ENCODE measurements at places on chromosomes 13 and 19.

DNA sequence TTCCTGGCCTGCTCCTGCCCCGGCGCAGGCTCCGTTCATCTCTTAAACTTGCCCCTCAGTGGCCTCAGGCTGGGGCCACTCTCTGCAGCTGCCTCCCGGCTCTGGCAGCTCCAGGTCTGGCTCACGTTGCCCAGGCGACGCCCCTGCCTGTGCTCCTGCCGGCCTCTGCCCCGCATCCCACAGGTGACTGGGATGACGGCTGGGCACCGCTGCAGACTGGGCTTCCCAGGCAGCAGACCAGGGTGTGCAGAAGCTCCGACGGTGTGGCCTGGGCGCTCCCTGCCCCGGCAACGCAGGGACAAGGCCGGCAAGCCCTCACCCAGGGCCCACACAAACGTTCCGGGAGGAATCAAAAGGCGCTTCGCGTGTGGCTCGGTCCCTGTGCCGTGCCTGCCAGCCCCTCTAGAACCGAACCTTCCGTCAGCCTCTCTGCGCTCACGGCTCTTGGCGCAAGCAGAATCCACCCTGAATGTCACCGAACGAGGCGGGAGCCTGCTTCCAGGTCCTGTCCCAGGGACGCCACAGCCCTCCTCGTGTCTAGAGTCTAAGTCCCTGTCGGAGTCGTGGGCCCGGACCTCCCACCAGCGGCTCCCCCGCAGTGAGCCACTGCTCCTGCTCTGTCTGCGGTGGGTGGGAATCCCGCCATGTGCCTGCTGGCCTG lies 64.8 kb downstream of the MLLT1 start:
- DNase-seq, result no peak

DNA sequence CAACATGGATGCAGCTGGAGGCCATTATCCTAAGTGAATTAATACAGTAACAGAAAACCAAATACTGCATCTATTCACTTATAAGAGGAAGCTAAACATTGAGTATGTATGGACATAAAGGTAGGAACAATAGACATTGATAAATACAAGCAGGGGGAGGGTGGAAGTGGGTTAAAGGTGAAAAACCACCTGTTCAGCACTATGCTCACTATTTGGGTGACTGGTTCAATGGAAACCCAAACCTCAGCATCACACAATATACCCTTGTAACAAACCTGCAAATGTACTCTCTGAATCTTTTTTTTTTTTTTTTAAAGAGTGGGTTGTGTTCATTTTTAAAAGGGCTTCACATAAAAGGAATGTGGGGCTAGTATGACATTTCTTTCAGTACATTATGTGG lies 26.9 kb upstream of the CPB2 start:
- DNase-seq, result no peak

DNA sequence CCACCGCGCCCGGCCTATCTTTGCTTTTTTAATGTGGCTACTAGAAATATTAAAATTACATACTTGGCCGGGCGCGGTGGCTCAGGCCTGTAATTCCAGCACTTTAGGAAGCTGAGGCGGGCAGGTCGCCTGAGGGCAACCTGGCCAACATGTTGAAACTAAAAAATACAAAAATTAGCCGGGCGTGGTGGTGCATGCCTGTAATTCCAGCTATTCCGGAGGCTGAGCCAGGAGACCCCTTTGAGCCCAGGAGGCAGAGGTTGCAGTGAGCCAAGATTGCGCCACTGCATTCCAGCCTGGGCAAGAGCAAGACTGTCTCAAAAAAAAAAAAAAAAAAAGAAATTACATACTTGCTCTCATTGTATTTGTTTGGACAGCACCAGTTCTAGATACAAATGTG lies 34.8 kb upstream of the DPRX start:
- DNase-seq, result no peak

DNA sequence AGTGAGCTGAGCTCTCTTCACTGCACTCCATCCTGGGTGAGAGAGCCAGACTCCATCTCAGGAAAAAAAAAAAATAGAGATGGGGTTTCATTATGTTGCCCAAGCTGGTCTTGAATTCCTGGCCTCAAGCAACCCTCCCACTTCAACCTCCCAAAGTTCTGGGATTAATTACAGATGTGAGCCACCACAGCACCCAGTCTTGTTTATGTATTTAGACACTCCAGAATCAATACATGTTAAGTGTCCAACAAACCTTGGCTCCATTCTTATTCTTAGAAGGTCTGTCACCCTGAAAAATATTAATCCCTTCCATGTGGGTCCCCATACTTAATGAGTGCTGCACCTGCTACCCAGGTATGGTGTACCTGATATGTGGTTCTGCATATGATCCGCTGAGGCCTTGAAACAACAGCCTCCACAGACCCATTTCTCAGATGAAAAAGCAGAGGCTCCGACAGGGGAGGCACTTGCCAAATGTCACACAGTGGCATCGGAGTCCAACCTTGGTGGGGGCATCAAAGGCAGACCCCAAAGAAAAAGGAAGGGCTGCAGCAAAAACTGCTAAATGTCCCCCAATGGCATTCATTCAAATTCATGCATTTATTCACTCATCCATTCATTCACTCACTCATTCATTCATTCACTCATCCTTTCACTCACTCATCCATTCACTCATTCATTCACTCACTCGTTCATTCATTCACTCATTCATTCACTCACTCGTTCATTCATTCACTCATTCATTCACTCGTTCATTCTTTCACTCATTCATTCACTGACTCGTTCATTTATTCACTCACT lies 16.7 kb downstream of the TICAM1 start:
- DNase-seq, result no peak

GRCh38 chr13:73390100-73390499 lies 331.3 kb downstream of the KLF5 start:
- DNase-seq, result no peak

DNA sequence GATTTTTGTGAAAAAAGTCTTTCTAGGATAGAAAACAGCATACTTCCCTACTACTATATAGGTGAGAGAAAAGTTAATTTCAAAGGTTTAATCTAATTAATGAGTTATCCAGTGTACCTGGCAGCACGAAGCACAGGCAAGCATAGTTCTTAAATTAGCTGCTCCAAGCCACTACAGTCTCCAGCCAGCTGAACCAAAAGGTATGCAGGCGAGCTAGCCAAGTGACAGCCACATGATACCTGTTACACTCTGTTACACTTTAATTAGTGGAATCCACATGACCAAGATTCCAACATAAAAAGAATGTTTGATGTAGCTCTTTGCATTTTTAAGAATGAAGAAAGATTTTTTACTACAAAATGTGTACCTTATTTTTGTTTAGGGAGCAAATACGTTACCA lies 15.5 kb downstream of the SLC25A30 start:
- DNase-seq, result no peak

DNA sequence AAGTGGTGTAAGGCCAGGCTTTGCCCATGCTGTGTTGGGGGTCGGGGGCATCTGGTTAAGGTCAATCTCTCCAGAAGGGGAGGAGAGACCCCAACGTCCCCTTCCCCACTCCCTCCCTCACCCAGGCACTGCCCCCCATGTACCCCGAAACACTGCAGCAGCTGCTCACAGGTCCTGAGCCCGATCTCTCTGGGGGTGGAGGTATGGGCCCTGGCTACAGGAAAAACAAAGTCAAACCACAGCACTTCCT lies 10.2 kb downstream of the CAPN12 start:
- DNase-seq, result no peak

DNA sequence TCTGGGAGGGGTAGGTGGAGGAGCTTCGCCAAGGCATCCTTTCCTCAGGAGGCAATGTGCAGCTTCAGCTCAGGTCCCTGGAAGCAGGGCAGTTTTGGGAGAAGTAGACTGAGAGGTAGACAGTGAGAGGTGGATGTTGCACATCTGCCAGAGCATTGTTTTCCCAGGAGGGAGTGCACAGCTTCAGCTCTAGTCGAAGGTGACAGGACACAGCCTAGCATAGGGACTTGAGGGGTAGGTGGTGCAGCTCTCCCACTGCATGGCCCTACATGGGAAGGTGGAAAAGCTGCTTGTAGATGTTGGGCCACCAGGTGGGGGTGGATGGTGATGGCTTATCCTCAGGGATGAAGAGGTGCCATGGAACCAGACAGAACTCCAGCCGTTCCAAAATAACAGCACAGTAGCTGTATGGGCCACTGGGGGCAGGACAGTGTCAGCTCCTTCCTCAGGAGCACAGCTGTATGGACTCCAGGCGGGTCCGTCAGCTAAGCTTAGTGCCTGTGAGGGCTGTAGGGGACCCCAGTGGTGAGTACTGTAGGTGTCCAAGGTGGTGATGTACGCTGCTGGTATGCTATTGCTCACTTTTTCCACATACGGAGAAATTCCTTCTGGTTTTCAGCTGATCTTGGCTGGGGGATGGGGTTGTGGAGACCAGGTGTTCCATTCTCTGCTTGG lies 17.4 kb upstream of the ZNF543 start:
- DNase-seq, result no peak

GRCh38 chr13:42895776-42896175 lies 96.3 kb downstream of the EPSTI1 start:
- DNase-seq, result no peak

GRCh38 chr13:28763887-28764286 lies 45.1 kb upstream of the SLC46A3 start:
- no peak for DNase-seq

DNA sequence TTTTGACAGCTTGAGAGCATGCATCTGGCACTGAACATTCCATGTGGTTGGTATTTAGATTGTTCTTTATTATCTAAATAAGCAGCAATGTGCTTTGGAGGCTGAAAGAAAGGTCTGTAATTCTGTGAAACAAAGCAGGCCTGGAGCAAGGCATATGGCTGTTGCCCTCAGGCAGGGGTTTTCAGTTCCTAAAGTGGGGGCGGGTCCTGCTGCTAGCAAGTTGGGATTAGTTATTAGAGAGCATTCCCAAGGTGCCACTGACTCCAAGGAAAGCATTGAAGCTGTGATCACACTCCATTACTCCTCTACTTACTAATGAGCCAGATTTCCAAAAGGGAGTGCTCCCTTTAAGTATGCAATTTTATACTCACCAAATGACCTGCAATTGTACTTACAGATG lies 432.2 kb downstream of the OLFM4 start:
- DNase-seq, result no peak

DNA sequence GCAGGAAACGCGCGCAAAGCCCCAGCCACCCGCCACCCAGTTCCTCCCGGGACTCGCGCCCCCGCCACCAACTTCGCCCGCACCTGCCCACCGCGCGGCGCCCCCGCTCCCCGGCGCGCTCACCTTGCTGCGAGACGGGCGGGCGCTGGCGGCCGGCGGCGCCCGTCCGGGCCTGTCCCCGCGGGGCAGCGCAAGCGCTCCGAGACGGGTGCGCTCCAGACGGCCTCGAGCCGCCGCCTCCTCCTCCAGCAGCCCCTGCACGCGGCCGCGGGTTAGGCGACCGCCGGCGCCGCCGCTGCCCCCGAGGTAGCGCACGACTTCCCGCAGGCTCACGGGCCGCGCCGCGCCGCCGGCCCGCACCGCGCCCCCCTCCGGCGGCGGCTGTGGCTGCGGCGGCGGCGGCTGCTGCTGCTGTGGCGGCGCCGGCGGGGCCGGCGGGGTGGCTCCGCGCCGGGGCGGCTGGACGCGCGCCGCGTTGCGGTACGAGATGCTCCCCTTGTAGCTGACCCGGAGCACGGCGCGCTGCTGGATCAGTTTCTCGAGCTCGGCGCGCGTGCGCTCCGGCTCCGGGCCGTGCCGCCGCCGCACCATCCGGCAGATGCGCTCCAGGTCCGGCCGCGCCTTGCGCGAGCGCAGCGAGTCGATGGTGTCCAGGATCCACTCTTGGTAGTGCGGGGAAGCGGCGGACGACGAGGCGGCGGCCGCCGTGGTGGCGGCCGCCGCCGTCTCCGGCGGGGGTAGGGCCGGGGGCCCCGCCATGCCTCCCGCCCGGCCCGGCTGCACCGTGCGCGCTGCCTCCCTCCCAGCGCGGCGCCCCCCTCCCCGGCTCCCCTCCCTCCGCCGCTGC lies 666 bp downstream of the SAMD1 start:
- DNase-seq, result peak; percentile 68

GRCh38 chr19:33813391-33814101 lies 16.9 kb downstream of the KCTD15 start:
- DNase-seq, result no peak

DNA sequence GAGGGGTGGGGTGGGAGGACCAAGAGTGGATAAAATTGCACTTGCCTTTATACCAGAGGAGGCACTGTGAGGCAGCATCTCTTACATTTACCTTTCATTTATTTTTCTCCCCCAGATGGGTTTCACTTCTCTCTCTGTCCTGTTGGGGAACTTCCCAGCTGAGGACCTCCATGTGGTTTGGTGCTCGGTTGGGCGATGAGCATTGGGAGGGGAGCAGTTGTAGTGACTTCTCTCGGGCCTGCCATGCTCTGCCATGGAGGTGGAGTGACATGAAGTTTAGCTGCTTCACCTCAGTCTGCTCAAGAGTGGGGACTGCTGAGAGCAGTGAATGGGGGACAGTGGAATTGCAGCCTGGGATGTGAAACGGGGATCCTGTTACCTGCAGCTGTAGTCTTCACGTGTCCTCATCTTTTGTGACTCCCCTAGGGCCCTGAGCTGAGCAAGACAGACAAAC lies 23.1 kb upstream of the CXCL17 start:
- no peak for DNase-seq

GRCh38 chr19:49133621-49134454 lies 14.5 kb downstream of the PPFIA3 start:
- peak; percentile 35 for DNase-seq

GRCh38 chr13:97967948-97968347 lies 14.5 kb downstream of the IPO5 start:
- DNase-seq, result no peak

GRCh38 chr13:85693889-85694511 lies 105.2 kb downstream of the SLITRK6 start:
- no peak for DNase-seq

GRCh38 chr19:13104848-13105711 lies 2.4 kb upstream of the LYL1 start:
- DNase-seq, result peak; percentile 44

DNA sequence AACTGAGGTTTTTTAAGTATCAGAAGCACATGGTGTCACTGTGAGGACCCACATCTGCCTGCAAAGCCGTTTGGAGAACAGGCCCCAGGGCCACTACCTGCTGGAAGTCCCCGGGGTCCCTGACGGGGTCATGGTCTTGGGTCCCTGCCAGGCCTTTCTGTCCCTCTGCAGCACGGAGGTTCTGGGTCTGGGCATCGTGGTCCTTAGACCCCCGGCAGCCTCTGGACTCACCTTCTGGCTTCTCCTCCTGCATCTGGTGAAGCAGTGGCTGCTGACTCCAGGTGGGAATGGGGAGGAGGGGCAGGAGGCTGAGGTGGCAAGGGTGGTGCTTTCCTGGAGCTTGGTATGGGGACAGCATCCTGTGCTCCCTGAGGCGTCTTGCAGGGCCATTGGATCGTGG lies 198.6 kb downstream of the TEX29 start:
- DNase-seq, result no peak

DNA sequence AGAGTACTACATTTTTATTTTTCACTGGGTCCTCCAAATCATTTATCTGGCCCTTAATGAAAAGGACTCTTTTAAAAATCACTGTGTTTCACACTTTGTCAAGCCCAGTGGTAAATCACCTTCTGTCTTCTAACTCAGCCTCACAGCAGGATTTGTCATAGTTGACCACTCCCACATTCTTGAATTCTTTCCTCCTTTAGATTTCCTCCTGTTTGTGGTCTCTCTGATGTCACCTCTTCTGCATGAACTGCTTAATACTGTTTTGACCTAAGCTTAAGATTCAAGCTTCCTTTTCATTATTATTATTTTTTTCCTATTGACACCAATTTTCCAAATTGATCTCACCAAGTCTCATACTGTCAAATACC lies 899.8 kb upstream of the MIR17HG start:
- no peak for DNase-seq

GRCh38 chr19:7078008-7078407 lies 8.5 kb downstream of the ZNF557 start:
- DNase-seq, result no peak
